ENCODE measurements at places on chromosomes 16 and 17.

DNA sequence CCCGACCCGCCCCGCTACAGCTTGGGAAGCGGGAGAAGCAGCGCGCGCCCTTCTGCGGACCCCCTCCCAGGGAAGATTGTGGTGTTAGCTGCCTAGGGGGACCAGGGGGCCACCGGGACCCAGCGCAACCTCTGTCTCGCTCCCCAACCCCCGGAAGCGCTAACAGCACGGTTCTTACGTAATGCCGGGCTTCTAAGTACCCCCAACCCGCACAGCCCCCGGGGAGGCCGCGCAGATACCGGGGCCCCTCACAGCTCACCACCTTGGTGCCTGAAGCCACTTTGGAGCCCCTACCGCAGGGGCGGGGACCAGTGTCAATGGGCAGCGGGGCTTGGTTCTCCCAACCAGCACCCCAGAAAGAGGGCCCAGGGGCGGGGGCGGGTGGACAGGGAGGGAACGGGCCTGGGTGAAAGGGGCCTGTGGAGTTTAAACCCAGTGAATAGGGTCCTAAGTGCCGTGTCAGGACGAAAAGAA is 348 bp downstream of the MPP2 start:
- peak; percentile 33 for DNase-seq

DNA sequence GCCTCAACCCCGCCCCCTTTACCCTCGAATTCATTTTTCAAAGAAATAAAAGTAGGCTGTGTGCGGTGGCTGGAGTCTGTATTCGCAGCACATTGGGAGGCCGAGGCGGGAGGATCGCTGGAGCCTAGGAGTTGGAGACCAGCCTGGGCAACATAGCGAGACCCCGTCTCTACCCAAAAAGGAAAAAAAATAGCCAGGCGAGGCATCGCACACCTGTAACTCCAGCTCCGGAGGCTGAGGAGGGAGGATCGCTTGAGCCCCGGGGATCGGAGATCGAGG is 671 bp upstream of the TOP2A start:
- DNase-seq = no peak

DNA sequence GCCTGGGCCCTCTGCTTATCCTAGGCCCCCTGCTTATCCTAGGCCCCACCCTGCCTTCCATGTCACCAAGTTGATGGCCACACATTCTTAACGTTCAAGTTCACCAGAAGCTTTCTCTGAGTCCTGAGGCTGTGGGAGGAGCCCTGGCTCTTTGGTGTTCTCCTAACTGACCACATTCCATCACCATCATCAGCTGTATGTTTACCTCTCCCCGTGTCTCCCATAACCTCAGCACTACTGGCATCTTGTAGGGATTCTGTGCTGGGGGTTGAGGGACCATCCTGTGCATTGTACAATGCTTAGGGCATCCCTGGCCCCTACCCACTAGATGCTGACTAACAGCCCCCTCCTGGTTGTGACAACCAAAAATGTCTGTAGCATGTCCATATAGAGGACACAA is 99.3 kb downstream of the NDE1 start:
- no peak for DNase-seq

GRCh38 chr17:71287071-71287823 is 833.6 kb upstream of the SOX9 start:
- DNase-seq = no peak

GRCh38 chr16:50925758-50926357 is 184.0 kb downstream of the CYLD start:
- DNase-seq = no peak

DNA sequence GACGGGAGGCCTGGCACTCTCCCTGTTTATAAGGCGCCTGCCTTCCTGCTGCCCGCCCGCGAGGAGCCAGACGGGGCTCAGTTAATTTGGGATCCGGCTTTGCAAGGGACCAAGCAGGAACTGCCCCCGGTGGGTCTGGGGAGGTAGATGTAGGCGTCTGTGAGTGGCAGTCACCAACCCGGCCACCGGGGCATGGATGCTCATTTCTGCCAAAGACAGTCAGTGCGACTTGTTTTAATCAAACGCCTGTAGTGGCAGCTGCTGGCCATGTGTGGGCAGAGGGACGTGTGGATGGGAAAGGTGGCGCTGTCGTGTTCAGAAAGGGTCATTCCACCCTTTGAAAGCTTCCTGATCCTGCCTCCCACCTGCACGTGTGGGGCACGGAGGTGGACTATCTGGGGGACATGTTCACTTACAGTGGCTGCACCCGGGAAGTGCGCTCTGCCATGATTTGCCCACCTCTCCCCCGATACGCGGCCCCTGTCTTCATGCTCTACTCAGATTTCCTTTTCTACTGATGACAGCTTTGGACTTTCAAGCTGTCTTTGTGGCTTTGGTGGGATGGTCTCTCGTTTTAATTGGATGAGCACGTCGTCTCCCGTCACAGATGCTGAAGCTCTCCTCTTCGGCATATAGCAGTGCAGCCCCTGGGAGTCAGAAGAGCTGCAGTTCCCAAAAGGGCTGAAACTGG is 60.3 kb upstream of the CIBAR2 start:
- no peak for DNase-seq

GRCh38 chr17:8188263-8188839 is 1.6 kb downstream of the BORCS6 start:
- DNase-seq = peak; percentile 19

GRCh38 chr16:56975714-56976113 is 13.6 kb upstream of the NLRC5 start:
- DNase-seq = no peak

GRCh38 chr16:73553941-73554660 is 506.2 kb upstream of the ZFHX3 start:
- DNase-seq = no peak

DNA sequence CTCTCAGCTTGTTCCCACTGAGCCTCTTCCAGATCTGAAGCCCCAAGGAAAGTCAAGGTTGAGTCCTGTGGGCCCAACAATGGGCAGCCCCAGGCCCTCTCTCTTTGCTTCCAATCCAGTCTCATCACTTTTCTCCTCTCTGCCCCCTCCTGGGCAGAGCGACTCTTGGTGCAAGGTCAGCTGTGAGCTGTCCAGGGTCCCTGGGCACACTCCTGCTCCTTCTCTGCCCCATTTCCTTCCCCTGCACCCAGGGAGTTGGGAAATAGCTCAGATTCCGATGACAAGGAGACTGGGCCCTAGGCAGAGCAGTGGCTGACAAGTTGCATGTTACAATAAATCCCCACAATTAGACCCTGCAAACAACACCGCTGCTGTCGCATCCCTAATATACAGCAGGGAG is 16.1 kb upstream of the CRHR1 start:
- DNase-seq = no peak

DNA sequence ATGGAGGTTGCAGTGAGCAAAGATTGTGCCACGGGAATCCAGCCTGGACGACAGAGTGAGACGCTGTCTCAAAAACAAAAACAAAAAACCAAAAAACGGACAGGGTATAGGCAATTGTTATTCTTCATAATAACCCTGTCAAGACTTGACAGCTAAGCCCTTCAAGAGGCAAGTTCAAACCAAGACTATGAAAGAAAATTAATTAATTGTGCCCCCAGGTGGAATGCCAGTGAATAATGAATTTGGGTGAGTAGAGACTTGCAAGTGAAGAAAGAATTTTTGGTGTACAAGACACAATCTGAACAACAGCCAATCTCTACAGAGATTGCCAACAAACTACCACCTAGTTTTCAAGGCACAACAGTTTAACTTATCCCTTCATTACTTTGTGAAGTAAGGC is 6.3 kb downstream of the RFWD3 start:
- DNase-seq = no peak

DNA sequence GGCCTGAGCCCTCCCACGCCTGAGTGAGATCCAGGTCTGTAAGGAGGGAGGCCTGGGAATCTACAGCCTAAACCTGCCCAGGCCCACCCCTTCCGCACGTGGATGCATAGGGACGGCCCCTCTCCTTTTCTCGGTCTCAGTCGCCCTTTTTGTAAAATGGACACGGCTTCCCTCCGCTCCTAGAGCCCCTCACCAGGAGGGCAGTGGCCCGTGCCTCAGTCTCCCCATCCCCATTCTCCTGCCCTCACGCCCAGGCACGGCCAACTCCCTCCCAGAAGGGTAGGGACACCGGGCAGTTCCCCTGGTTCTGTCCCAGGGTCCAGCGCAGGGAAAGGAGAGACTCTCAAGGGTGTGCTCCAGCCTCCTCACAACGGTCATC is 48.1 kb downstream of the WNT3 start:
- DNase-seq = no peak

GRCh38 chr17:39750131-39751015 is 12.6 kb downstream of the GRB7 start:
- DNase-seq = no peak

GRCh38 chr17:47952171-47953021 is 5.3 kb downstream of the PRR15L start:
- no peak for DNase-seq

DNA sequence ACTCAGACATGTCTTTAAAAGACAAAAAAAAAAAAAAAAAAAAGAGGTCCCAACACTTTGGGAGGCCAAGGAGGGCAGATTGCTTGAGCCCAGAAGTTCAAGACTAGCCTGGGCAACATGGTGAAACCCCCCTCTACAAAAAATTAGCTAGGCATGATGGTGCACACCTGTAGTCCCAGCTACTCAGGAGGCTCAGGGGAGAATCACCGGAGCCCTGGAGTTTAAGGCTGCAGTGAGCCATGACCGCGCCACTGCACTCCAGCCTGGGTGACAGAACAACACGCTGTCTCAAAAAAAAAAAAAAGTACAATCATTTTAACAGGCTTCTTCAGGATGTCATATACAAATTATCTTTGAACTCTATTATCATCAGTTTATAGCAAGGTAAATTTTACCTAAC is 22.0 kb downstream of the C16orf87 start:
- DNase-seq = no peak

DNA sequence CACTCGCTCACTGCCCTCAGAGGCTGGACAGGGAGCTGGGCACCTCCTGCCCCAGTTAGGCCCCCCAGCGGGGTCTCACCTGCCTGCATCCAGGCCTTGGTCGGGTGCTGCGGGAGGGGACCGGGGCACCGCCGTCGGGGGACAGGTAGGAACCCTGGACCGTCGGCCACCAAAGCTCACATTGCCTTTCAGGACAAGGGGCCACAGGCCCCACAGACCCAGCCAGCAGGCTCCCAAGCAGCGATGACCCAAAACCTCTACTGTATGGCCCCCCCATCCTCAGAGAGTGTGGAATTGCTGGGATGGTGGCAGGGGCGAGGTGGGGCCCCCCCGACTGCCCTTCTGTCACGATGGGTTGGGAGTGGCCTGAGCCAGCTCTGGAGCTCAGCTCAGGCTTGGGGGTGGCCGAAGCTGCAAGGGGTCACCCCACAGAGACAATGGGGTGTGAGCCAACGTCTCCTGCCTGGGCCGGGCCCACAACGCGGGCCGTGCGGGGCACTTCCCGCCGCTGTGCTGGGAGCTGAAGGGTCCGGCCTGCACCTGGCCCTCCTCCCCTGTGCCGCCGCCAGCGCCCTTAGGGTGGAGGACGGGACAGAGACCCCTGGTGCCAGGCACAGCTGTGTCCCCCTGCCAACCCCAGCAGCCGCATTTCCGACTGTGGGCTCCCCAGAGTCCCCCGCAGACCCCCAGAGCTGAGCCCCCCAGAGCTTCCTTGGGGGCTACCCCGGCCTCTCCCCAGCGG is 498 bp downstream of the IGFALS start:
- no peak for DNase-seq

- DNase-seq = peak; percentile 35
These were observed 7.9 kb upstream of the SOST start for GRCh38 chr17:43766413-43767052.

- peak; percentile 12 for DNase-seq
These were observed 32.7 kb upstream of the RPH3AL start for GRCh38 chr17:385178-385835.

- DNase-seq = no peak
These were observed 261.8 kb upstream of the PSMD7 start for GRCh38 chr16:74034862-74035261.

GRCh38 chr16:22786691-22787090 is 27.3 kb upstream of the HS3ST2 start:
- DNase-seq = no peak

DNA sequence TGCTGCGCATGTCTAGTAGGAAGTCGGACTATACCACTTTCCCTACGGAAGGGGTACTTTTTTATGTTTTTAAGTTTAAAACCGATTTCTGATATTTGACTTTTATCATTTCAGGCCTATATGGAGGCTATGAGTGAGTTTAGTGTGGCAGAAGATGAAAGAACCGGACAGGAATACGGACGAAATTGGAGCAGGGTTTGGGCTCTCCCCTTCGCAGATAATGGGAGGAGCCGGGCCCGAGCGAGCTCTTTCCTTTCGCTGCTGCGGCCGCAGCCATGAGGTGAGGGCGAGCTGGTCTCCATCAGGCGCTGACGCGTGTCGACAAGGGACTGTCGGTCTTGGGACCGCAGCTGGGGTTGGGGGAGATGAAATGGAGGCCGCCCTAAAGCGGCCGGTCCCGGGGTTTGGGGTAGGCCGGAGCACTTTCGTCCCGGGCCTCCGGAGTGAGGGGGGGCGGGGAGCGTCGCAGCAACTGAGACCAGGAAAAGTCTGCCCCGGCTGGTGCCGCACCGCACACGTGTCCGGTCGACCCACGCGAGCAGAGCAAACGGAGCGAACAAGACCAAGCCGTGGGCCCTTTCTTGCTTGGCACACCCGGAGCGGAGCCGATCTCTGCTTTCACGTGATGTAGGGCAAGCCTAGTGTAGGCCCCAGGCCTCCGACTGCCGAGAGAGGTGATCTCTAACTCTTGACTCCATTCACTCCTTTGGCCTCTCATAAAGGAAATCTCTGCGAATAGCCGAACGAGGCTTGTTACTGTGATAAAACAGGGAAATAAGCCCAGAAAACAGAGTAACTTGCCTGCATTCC is at the start of gene RPL19:
Gene RPL19 (plus strand): TSS at position 214 of the 810 bp plus-strand sequence. CDS start 62 bp downstream, at position 276.
- no peak for DNase-seq

- no peak for DNase-seq
These were observed 54.7 kb downstream of the CBFA2T3 start for GRCh38 chr16:88922114-88922825.
